Ovary (tissue), 10 donors: ENCODE measurements at places on chromosomes 5 and 9. TPM values are rescaled to one million over a fixed set of nuclear protein-coding genes. Genes with fewer than 3 reads are reported as not detected.
A peak's percentile ranks its signal among the peaks of the same experiment; 100 is the strongest.

DNA sequence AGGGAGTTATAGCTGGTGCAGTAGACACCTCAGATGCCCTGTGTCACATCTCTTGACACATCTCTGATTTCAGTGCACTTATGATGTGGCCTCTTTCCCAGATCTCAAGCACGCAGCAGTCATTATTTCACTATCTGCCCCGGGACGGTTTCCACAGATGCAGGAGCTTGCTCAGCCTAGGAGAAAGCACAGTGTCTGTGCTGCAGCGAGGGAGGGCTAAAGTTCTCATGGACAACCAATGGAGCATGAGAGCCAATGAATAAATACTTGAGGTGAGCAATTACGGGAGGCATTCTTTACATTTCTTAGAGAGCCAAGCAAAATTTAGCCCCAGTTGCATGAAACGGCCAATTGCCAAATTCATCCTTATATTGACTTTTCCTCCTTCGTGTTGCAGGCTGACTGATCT lies 7.4 kb upstream of the MOB3B start:
- peaks cover 31% of the 10 kb centered on the region for H3K4me1 ChIP-seq
- no peak for DNase-seq
- H3K27me3 ChIP-seq = no peaks in the 10 kb centered on the region
- H3K27ac ChIP-seq = no peak overlapping the region

DNA sequence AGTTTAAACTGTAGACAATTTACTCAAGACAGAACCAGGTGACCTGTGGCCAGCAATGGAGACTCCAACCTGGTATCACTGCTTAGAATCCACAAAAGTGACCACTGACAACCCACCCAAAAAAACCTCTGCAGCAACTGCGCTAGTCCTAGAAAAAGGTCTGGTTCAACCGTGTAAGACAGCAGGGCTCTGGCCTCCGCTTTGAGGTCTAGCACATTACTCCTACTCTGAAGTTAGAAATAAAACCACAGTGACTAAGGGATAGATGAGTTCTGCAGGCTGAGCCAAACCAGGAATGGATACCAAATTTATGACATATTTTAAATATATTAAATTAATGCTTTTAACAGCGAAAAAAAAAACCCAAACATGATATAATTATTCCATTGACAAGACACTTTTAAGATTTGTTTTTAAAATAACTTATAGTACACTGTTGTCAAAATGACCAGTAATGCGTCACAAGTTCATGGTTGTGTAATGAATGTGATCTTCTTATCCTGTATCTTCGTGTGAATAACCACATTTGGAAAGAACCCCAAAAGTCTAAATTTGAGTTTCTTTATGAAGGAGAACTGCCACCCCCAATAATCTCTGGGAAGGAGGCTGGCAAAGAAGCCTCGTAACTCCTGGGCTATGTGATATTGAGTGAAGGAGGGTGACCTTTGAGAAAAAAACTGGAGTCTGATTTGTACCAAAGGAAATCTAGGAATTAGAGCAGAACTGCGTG lies 101.9 kb upstream of the SLC44A1 start:
- no peaks in the 10 kb centered on the region for H3K27me3 ChIP-seq
- H3K4me3 ChIP-seq = no peak overlapping the region
- no peak overlapping the region for H3K27ac ChIP-seq
- no peaks in the 10 kb centered on the region for H3K36me3 ChIP-seq
- H3K4me1 ChIP-seq = peaks cover 4% of the 10 kb centered on the region
- no peak for DNase-seq

Gene SNX2
- total RNA-seq = 91.1 TPM

Gene NUDT12
- total RNA-seq = 9.2 TPM

Gene LTC4S
- total RNA-seq = 20.6 TPM

DNA sequence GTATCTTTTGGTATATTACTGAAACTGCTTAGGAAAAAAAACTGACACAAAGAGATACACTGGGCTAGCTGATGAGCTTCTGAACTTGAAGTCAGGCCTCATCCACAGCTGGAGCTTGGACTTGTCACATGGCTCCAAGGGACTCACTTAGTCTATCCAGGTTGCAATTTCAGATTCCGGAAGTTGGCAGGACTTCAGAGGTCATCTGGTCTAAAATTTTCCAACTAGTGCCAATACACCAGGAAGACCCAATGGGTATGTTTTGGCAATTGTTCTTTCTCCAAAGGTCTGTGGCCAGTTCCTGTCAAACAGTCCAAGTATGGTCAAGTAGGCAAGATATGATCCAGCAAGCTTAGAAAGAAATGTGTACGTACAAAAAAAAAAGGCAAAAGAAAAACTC lies 36.7 kb downstream of the MRPS27 start:
- DNase-seq = peak; percentile 24
- H3K4me3 ChIP-seq = no peak overlapping the region
- H3K36me3 ChIP-seq = no peaks in the 10 kb centered on the region
- no peaks in the 10 kb centered on the region for H3K27me3 ChIP-seq

Gene HMMR
- total RNA-seq = 0.30 TPM

Gene ADGRD2
- total RNA-seq = not detected

Gene LHX6
- 3.6 TPM for total RNA-seq

Gene TCERG1
- 70.1 TPM for total RNA-seq

GRCh38 chr5:26662806-26663360 lies 375.5 kb downstream of the CDH9 start:
- no peak for DNase-seq
- H3K27me3 ChIP-seq = no peaks in the 10 kb centered on the region
- H3K4me3 ChIP-seq = no peak overlapping the region
- no peak overlapping the region for H3K27ac ChIP-seq

DNA sequence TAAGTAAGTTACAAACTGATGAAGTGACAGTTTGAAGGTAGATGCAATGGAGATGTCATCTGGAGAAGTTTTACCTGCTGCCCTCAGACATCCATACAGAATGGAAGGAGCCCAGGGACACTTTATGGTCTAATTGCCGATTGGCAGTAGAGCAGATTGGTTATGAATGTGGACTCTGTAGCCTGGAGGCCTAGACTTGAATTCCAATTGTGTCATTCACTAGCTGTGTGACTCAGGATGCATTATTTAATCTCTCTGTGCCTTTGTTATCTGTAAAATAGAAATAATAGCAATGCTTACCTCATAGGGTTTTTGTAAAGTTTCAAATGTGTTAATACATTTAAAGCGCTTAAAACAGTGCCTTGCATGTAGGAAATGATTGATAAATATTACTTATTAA lies 5.2 kb upstream of the TCERG1 start:
- H3K27me3 ChIP-seq = no peaks in the 10 kb centered on the region
- no peak overlapping the region for H3K4me3 ChIP-seq
- no peaks in the 10 kb centered on the region for H3K4me1 ChIP-seq
- no peak for DNase-seq

GRCh38 chr9:111176511-111176910 lies 138.2 kb upstream of the LPAR1 start:
- no peak overlapping the region for H3K4me3 ChIP-seq
- no peaks in the 10 kb centered on the region for H3K36me3 ChIP-seq
- H3K4me1 ChIP-seq = no peaks in the 10 kb centered on the region
- H3K27me3 ChIP-seq = no peaks in the 10 kb centered on the region
- DNase-seq = no peak

DNA sequence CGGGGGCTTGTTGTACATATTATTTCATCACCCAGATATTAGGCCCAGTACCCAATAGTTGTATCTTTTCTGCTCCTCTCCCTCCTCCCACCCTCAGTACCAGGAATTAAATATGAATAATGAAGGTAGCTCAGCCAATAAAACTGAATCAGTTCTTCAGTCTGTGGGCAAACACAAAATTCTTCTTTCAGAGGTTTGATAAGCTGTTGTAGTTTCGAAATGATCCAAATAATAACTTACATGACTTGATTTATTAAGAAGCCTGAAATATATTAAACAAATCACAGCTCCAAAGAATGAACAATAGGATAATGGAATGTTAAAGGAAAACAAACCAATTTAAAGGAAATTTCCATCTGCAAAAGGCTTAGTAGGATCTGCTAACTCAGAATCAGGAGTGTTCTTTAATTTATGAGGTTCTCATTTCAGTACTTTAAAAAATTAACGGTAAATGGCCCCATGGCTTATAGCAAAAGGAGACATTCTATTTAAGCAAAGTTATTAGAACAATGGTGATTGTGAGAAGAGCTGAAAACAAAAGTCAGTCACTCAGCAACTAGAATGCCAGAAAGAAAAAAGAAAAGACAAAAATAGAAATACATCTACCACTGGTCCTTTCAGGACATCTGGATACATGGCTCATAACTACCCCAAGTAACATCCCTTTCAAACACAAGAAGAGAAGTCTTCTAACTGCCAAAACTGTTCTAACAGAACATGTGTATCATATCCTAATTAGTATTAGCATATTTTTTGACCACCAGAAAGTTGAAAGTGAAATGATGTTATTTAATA lies 62.4 kb downstream of the NR3C1 start:
- no peaks in the 10 kb centered on the region for H3K36me3 ChIP-seq
- peaks cover 4% of the 10 kb centered on the region for H3K4me1 ChIP-seq
- no peak overlapping the region for H3K4me3 ChIP-seq

Gene WDR55
- 11.1 TPM for total RNA-seq

GRCh38 chr5:90932052-90932699 lies 373.6 kb downstream of the ADGRV1 start:
- H3K27me3 ChIP-seq = no peaks in the 10 kb centered on the region
- H3K4me1 ChIP-seq = peaks cover 6% of the 10 kb centered on the region
- no peaks in the 10 kb centered on the region for H3K36me3 ChIP-seq
- no peak overlapping the region for H3K27ac ChIP-seq
- no peak overlapping the region for H3K4me3 ChIP-seq

- no peak overlapping the region for H3K27ac ChIP-seq
- H3K4me1 ChIP-seq = peaks cover 4% of the 10 kb centered on the region
- H3K27me3 ChIP-seq = no peaks in the 10 kb centered on the region
Measured at GRCh38 chr9:73080110-73080694, 71.5 kb upstream of the ANXA1 start.

Gene TTC23L
- 1.6 TPM for total RNA-seq

GRCh38 chr5:82806513-82806912 lies 270.7 kb downstream of the TMEM167A start:
- H3K36me3 ChIP-seq = no peaks in the 10 kb centered on the region
- DNase-seq = no peak
- no peak overlapping the region for H3K4me3 ChIP-seq
- no peak overlapping the region for H3K27ac ChIP-seq
- no peaks in the 10 kb centered on the region for H3K27me3 ChIP-seq
- H3K4me1 ChIP-seq = no peaks in the 10 kb centered on the region

GRCh38 chr5:109450129-109450877 lies 40.5 kb upstream of the PJA2 start:
- no peaks in the 10 kb centered on the region for H3K27me3 ChIP-seq
- H3K4me3 ChIP-seq = no peak overlapping the region
- no peaks in the 10 kb centered on the region for H3K4me1 ChIP-seq
- DNase-seq = no peak

Gene ZNF879
- 8.6 TPM for total RNA-seq

GRCh38 chr5:54162184-54162583 lies 148.2 kb downstream of the ARL15 start:
- H3K4me3 ChIP-seq = no peak overlapping the region
- no peaks in the 10 kb centered on the region for H3K36me3 ChIP-seq
- H3K4me1 ChIP-seq = no peaks in the 10 kb centered on the region
- DNase-seq = no peak
- H3K27me3 ChIP-seq = no peaks in the 10 kb centered on the region

Gene PTGES
- total RNA-seq = 4.7 TPM

- H3K27ac ChIP-seq = no peak overlapping the region
- H3K4me3 ChIP-seq = no peak overlapping the region
- DNase-seq = no peak
- no peaks in the 10 kb centered on the region for H3K4me1 ChIP-seq
- no peaks in the 10 kb centered on the region for H3K27me3 ChIP-seq
- no peaks in the 10 kb centered on the region for H3K36me3 ChIP-seq
Measured at GRCh38 chr9:71119746-71120145, 1.7 kb downstream of the TRPM3 start.

DNA sequence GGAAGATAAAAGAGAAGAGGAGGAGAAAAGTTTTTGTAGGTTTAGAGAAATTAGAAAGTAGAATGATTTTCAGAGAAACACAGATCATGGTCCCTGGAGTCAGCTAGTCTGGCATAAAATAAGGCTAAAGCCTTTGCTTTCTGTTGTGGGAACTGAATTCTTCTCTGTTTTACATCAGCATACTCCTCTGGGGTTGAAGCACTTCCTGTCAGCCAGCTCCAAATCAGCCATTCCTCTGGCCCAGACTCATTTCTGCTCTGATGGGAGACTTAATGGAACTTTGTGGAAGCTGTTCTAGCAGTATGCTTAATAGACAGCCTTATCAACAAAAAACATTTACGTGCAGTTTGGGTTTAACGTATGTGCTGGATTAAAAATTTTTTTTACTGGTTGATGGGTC lies 143.2 kb downstream of the HMHB1 start:
- H3K4me3 ChIP-seq = no peak overlapping the region
- no peaks in the 10 kb centered on the region for H3K27me3 ChIP-seq
- H3K36me3 ChIP-seq = no peaks in the 10 kb centered on the region
- no peaks in the 10 kb centered on the region for H3K4me1 ChIP-seq

Gene SLC6A3
- total RNA-seq = 0.05 TPM

Gene HNRNPAB
- 98.4 TPM for total RNA-seq

Gene PHF24
- 1.0 TPM for total RNA-seq

DNA sequence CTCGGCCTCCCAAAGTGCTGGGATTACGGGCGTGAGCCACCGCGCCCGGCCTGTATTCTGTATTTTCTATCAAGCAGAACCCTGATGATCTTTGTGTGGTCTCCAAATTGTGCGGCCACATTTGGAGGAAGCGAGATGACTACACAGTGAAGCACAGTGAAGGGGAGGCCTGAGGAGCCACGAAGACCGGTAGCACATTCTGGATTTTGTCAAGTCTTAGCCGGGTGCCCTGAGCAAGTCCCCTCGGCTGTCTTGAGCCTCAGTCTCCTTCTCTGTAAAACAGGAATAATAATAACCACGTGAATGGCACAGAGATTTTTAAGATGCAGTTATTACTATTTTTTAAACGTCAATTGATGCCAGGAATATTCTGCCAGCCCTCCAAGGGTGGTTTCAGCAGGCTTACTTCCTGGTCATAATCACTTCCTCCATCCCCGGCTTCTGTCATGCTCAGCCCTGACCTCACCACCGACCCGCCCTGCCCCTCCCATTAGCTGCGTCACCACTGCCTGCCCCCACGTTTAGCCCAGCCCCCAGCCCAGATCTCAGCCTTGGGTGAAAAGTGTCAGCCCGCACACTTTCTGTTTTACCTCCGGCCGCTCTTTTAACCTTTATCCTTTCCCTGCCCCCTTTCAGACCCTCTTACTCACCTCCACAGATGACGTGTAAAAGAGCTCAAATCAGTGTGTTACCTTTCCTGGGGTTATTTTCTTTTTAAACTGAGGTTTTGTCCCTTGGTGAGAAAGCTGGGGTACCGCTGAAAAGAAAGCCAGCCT lies 27.0 kb upstream of the ERGIC1 start:
- H3K27me3 ChIP-seq = no peaks in the 10 kb centered on the region
- peak; percentile 70 for DNase-seq
- no peaks in the 10 kb centered on the region for H3K4me1 ChIP-seq
- no peak overlapping the region for H3K27ac ChIP-seq
